ENCODE measurements at places on chromosomes 2 and 18. TPM values are rescaled to one million over a fixed set of nuclear protein-coding genes. Genes with fewer than 3 reads are reported as not detected.
A peak's percentile ranks its signal among the peaks of the same experiment; 100 is the strongest.

- H3K36me3 ChIP-seq = no peaks in the 10 kb centered on the region
- no peaks in the 10 kb centered on the region for H3K4me1 ChIP-seq
- H3K27me3 ChIP-seq = peaks cover 43% of the 10 kb centered on the region
Observed at GRCh38 chr2:233802132-233802815, 24.1 kb downstream of the MROH2A start.

GRCh38 chr2:4272261-4272858 lies 569.0 kb downstream of the DCDC2C start:
- H3K36me3 ChIP-seq = no peaks in the 10 kb centered on the region
- H3K4me1 ChIP-seq = no peaks in the 10 kb centered on the region
- no peak for DNase-seq
- no peak overlapping the region for H3K4me3 ChIP-seq

DNA sequence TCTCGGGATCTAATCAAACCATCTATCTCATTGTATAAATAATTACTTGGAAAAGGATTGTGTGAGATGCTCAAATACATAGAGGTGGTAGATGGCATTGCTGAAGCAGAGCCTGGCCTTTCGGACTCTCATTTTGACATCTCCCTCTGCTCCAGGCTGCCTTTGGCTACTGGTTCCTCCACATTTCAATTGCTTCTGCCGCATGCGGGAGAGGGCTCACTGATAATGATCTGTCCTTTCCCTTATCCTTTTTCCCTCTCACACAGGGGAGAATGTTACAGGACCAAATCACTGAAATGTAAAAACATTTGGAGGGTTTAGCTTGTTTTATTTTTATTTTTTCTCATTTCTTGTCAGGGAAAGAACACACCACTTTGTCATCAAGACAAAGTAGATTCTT lies 380.6 kb upstream of the UBE2E3 start:
- no peak overlapping the region for H3K4me3 ChIP-seq

GRCh38 chr2:125560855-125561254 lies 1095.1 kb upstream of the GYPC start:
- no peak for DNase-seq
- H3K4me3 ChIP-seq = no peak overlapping the region
- H3K36me3 ChIP-seq = no peaks in the 10 kb centered on the region
- H3K27me3 ChIP-seq = no peaks in the 10 kb centered on the region
- H3K27ac ChIP-seq = no peak overlapping the region

DNA sequence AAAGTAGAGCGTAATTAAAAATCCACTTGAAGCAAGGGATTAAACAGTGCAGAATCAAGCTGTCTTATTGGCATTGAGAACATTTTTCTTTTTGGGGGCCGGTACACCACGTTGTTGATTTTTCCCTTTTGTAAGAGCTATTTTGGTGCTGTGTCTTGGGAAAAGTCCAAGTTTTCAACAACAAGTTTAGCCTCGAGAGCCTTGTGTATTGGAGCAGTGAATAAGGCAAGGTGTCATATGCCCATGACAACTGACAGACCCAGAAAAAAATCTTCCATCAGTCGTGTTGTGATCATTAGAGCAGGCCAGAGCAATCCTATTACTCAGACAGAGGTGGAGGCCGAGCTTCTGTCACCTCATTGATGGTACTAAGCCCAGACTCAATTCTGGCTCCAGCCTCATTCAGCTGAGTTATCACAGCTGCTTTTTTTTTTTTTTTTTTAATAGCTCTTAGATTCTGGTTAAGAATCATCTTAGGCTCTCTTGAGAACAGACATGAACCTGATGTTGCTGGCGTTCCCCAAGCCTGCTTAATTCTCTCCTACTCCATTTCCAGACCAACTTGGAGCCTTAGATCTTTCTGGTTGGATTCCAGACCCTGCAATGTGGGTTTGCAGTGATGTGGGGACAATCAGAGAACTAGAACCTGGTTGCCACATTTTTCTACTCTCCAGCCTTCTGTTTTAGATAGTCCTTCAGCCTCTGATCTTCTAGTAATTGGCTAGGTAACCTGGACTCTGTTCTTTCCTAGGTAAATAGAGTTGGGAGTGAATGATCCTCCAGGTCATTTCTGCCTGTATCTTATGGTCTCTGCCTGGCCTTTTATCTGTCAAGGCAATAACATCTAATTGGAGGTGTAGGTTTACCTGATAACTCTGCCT lies 43.1 kb downstream of the MOGAT1 start:
- H3K4me3 ChIP-seq = no peak overlapping the region
- H3K27ac ChIP-seq = peak overlapping the region; percentile 84
- H3K36me3 ChIP-seq = no peaks in the 10 kb centered on the region
- peak; percentile 30 for DNase-seq
- H3K4me1 ChIP-seq = peaks cover 23% of the 10 kb centered on the region
- H3K27me3 ChIP-seq = no peaks in the 10 kb centered on the region

- no peaks in the 10 kb centered on the region for H3K36me3 ChIP-seq
- H3K27ac ChIP-seq = no peak overlapping the region
- no peaks in the 10 kb centered on the region for H3K27me3 ChIP-seq
- no peak overlapping the region for H3K4me3 ChIP-seq
Observed at GRCh38 chr18:9965711-9966624, 52.2 kb downstream of the VAPA start.

DNA sequence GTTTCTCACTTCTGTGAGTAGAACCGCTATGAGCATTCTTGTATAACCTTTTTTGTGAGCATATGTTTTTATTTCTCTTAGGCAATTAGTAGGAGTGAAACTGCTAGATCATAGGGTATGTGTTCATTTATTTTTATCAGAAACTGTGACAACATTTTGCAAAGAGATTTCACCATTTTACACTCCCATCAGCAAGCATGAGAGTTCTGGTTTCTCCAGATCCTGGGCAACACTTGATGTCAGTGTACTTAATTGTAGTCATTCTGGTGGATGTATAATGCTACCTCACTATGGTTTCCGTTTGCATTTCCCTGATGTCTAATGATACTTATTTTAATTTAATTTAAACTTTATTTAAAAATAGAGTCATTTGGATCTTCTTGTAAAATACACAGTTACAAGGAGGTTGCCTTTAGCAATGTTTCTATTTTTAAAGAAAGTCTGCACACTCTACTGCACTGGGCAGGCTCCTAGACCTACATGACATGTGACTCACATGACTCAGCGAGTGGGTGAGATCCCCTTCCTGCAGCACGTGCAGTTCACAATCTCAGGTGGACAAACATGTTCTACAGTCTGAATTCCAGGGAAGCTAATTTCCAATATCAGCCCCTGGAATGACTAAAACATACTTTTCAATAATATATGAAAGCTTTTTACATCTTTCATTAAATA lies 127.0 kb upstream of the BCL2L11 start:
- no peak for DNase-seq
- H3K4me1 ChIP-seq = peaks cover 5% of the 10 kb centered on the region
- no peak overlapping the region for H3K27ac ChIP-seq
- H3K4me3 ChIP-seq = no peak overlapping the region
- H3K36me3 ChIP-seq = no peaks in the 10 kb centered on the region

GRCh38 chr2:60361498-60361897 lies 192.0 kb downstream of the BCL11A start:
- H3K27me3 ChIP-seq = no peaks in the 10 kb centered on the region
- H3K27ac ChIP-seq = no peak overlapping the region
- H3K4me3 ChIP-seq = no peak overlapping the region
- DNase-seq = no peak
- no peaks in the 10 kb centered on the region for H3K36me3 ChIP-seq
- H3K4me1 ChIP-seq = peaks cover 15% of the 10 kb centered on the region

Gene LINC00305
- total RNA-seq = not detected

Gene KLF11
- 20.8 TPM for total RNA-seq

Measured in left ventricle myocardium inferior (tissue), 1 donor.